ENCODE measurements at places on chromosomes 5 and 9.

DNA sequence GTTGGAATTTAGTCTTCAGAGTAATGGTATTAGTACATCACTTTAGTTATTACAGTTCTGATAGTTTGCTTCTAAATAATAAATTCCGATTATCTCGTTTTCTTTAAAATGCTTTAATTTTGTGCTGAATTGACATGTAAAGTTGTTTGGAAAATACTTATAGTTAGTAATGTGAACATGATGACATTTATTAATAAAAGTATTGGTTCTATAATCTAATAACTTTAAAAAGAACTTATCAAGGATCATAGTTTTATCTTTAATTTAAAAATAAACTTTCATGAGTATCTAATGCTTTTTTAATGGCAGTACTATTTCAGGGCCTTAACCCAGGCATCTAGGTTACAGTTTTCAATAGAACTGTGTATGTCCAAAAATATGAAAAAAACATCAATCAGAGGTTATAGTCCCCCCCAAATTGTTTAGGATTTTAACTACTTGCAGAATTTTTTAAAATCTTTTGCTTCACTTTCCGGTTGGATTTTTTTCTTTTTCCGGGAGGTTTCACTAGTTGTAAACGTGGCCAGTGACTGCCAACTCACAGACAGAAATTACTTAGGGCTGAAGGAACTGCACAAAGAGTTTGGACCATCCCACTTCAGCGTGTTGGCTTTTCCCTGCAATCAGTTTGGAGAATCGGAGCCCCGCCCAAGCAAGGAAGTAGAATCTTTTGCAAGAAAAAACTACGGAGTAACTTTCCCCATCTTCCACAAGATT, 680 bp downstream of the GPX8 start:
- DNase-seq = no peak

DNA sequence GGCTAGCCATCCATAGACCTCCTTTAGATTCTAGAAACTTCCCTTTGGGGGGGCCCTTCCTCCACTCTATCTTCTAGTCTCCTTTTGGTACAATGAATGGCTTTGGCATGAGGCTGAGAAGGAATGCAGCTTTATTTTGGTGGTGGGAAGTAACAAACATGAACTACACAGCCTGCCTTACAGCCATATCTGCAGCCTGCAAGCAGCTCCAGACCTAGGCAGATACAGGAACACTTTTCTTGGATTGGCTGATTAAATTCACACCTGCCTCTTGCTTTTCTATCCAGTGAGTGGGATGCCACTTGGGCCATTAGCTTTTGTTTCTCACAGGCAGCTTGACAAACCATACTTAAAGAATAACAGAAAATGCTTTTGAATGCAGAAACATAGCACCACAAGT, 28.2 kb downstream of the NR6A1 start:
- no peak for DNase-seq

DNA sequence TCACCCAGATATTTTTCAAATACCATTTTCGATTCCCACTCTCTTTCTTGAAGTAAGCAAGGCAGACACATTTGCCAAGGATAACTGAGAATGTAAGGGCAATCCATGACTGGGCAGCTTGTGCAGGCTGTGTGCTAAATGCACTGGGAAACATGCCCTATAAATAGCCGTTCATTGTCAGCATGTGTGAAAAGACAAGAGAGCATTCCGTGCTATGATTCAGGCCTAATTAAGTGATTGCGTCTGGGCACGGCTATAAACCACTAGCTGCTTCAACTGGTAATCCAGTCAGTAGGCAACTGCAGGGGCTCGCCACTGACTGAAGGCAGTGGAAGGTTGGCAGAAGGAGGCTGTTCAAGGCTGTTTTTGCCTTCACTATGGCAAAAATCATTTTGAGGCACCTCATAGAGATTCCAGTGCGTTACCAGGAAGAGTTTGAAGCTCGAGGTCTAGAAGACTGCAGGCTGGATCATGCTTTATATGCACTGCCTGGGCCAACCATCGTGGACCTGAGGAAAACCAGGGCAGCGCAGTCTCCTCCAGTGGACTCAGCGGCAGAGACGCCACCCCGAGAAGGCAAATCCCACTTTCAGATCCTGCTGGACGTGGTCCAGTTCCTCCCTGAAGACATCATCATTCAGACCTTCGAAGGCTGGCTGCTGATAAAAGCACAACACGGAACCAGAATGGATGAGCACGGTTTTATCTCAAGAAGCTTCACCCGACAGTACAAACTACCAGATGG, at the start of gene HSPB3:
HSPB3 (plus strand) TSS at position 287 of the 745 bp plus-strand sequence; CDS start at position 378, 91 bp downstream.
- DNase-seq = no peak

DNA sequence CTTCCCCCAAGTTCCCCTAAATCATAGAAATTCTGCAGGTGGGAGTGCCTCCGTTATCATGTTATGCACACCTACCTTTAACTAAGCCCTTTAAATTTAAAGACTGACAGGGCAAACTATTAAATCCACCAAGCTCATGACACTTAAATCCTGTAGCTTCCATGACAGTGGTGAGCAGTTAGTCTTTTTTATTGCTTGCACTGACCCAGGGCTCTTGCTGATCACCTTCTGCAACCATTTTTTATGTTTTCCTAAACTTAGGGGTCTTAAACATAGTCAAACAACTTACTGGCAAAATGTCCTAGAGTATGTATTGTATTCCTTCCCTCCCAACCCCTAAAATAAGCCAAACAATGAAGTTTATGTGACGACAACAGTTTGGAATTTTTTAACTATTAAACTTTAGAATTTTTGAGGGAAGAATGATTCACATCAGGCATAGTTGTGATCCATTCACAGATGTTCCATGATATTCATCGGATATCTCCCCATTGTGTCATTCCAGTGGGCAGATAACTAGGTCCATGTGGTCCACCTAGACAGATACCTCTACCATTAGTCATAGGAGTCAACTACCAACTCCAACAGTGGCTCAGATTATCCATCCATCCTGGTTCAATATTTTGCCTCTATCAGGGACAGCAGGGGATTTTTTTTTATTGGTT, 283.1 kb downstream of the ADAMTS6 start:
- DNase-seq = no peak

DNA sequence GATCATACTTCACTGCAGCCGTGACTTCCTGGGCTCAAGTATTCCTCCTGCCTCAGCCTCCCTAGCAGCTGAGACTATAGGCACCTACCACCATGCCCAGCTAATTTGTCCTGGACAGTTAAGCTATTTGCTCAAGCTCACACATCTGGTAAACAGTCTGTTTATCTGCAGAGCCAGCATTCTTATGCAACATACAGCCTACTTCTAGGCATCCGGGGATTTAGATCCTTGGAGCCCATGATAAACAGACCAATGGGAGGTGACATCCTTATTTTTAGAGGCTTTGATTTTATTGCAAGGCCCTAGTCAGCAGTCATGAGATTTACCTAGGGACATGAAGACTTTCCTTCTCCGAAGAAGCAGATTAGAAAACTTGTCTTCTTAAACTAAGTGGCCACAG, 21.0 kb downstream of the ATOX1 start:
- no peak for DNase-seq

GRCh38 chr9:91727316-91727861, 222.6 kb downstream of the ROR2 start:
- DNase-seq = no peak

DNA sequence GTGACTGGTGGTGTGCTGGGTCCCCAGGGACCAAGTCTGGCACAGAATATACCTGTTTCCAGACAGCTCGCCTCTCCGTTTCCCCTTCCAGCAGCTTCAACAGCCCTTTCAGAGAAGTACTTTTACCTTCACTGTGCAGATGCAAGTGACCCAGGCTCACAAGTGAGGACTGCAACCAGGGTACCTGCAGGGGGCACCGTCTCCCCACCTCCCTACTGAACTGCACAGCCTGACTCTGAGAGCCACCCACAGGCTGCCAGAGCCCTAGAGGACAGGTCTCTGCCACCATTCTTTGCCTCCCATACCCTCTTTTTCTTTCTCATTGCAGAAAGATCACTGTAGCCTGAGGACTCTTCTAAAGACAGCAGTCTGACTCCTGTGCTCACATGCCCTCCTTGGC, 15.4 kb downstream of the IL9 start:
- no peak for DNase-seq

DNA sequence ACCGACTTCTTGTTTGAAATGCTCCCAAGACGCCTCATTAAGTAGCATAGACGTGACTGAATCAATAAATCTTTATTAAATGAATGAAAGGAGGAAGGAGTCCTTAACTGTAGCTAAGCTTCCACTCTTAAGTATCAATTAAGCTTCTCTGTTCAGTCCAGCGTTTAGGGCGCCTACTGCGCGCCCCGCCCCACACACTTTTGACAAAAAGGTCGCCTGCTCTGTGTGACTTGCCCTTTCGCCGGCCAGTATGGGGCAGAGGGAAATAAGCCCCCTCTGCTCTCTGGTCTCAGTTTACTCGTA, 662 bp upstream of the DOLPP1 start:
- no peak for DNase-seq
